ENCODE measurements at places on chromosomes 1 and 21.

- DNase-seq: no peak
Observed at GRCh38 chr1:91771717-91772116, 114.2 kb downstream of the TGFBR3 start.

GRCh38 chr1:230332575-230333066 is 93.5 kb downstream of the PGBD5 start:
- no peak for DNase-seq

DNA sequence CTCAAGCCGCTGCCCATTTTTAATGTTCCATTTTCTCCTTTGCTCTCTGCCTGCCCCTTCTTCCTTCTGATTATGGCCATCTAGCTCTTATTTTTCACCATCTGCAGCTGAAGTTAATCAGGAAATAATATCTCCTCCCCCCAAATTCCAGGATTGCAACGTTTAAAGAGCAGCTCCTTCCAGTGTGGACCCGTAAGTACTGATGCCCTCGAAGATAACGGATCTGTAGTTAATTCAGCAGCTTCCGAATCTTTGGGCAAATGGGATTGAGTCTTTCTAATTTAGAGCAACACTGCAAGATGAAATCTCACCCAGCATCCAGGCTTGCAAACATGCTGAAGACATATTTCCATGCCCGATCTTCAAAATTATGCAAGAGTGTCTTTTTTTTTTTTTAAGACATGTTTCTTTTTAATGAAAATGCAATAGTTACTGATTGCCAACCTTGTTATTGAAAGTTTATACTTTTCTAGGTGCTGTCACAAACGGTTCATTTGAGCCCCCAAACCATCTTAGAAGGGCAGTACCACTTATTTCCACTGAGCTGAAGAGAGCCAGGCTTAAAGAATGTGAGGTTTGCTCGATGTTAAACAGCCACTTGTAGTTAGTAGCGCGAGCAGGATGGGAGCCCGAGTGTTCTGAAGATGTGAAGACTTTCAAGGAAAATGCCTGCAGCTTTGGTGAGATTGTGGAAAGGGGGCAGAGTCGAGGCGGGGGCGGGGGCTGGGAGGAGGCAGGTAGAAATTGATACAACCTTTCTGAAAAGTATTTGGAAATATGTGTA is 10.9 kb upstream of the RCAN3 start:
- DNase-seq: no peak

- no peak for DNase-seq
Observed at GRCh38 chr1:2406451-2407041, 5.8 kb downstream of the PEX10 start.

DNA sequence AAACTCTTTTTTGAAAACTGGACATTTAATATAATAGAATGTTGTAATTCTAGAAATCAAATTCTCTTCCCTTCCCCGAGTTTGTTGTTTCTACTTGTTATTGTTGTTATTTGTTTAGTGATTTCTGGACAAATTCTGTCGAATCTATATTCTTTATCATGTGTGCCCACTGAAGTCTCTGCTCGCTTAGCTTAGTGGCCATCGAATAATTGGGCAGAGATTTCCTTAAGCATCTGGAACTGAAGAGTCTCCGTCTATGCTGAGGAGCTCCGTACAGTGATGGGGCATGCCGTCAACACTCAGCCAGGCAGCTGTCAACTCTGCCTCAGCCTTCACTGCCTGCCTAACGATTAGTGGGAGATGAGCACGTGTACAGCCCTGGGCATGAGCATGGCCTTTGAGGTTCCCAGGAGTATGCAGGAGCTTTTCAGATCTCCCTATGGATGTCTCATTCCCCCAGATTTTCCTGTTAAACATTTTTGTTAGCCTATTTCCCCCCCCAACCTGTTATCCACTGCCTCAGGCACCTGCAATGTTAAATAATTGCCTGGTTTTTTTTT is 66.8 kb downstream of the SLX9 start:
- DNase-seq: no peak

GRCh38 chr1:78673120-78673519 is 23.5 kb downstream of the IFI44 start:
- DNase-seq: no peak

DNA sequence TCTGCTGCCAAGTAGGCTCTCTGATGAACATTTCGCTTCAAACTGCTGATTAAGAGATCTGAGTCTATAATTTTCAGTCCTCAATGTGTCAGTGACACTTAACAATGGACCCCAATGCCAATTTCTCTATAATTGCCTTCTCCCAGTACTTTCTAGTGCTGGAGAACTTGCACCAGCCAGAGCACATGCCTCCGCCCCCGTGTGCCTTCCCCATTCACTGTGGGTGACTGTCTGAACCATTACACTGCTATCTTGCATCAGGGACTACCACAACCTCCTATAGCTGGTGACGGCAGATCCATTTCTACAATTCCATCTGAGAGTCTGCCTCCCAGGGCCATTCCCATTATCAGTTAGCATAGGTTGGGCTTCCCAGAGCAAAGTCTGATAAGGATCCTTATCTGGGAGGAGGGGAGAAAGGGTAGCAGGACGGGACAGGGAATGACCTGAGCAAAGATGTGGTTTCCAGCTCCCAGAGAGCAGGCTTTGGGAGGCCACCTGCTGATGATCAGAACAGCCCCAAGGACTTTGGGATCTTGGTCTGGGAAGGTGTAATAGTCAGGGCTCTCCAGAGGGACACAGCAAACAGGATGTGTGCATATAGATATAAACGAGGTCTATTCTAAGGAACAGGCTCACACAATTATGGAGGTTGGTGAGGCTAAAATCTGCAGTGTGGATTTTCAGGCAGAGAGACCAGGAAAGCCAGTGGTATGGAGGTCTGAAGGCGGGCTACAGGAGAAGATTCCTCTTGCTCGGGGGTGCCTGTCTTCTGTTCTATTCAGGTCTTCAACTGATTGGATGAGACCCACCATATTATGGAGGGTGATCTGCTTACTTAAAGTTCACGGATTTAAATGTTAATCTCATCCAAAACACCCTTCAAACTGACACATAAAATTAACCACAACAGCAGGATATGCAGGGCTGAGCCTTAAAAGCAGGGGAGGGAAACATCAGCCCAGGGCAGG is 238.2 kb downstream of the PTPRU start:
- DNase-seq: no peak

DNA sequence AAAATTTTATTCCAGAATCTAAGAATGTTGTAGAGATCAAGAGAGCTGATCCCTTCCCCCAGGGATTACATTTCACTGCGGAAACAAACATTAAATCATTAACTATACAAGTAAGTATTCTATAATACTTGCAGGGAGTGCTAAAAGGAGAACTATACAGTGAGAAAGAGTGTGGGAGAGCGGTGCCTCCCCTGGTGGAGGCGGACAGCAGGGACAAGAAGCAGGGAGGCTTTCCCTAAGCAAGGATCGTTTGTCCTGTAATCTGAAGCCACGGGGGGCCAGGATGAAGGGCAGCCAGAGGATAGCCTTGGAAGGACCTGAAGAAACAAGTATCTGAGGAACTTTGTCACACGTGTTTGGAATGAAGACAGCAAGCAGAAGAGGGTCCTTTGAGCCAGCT is 40.1 kb downstream of the SLC9C2 start:
- no peak for DNase-seq

DNA sequence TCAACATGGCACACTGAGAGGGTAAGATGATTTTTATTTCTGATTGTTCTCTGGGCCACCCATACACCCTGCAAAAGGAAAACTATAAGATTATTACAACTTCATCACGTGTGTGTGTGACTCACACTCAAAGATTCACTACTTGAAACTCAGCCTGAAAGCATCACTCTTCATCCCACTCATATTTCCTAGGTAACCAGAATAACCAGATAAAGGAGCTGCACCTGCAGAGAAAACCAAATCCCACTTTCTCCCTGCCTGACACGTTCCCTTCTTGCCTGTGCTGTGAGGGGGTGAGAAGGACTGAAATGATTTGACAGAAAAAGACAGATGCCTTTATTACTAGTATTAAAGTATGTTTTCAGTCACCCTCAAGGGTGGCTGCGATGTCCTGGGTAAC is 131.6 kb downstream of the TGFBR3 start:
- no peak for DNase-seq

DNA sequence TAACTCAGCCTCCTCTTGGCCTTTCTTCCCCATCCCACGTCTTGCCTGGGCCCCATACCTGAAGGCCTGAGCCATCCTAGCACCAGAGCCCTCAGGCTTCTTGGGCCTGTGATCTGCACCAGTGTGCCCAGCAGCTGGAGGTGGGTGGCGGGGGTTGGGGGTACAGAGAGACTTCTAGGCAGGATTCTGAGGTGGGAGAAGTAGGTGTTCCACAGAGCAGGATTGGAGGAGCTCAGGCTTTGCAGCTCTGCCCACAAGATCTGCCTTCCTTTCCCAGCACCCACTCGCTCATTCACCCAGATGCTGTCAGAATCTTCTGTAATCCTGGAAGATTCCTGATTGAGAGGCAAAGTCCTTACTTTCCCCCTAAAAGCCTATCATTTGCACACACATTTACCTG is 10.0 kb upstream of the GJB5 start:
- no peak for DNase-seq

DNA sequence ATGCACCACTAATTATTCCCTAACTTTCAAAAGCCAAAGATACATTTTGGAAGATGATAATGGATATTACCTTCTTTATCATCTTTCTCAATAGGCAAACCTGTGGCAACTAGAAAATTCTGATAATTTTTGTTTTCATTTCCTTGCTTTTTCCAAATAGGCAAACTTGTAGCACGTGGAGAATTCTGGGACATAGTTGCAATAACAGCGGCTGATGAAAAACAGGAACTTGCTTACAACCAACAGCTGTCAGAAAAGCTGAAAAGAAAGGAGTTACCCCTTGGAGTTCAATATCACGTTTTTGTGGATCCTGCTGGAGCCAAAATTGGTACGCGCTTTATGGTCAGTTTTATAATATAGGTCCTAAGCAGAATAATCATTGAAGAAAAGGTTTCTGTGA is 1.5 kb downstream of the FPGT start:
- DNase-seq: no peak

GRCh38 chr1:21378705-21379494 is 61.0 kb upstream of the NBPF3 start:
- DNase-seq: no peak

DNA sequence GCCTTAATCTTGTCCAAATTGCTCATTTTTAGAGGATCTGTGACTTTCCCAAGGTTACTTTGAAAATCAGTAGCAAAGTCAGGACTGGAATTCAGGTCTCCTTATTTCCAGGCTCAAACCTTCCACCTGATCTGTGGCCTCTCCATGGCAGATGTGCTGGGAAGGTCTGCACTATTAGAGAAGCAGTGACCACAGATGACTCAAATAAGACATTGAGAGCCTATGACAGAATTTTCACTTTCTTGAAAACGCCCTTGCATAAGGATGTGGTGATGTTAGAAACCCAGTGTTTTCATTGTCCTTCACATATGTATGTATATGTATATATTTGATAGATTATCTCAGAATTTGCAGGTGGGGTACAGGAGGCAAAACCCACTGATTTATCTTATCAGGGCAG is 45.3 kb downstream of the TTC39A start:
- no peak for DNase-seq

- DNase-seq: no peak
Observed at GRCh38 chr1:204455063-204455830, 39.4 kb downstream of the PIK3C2B start.

DNA sequence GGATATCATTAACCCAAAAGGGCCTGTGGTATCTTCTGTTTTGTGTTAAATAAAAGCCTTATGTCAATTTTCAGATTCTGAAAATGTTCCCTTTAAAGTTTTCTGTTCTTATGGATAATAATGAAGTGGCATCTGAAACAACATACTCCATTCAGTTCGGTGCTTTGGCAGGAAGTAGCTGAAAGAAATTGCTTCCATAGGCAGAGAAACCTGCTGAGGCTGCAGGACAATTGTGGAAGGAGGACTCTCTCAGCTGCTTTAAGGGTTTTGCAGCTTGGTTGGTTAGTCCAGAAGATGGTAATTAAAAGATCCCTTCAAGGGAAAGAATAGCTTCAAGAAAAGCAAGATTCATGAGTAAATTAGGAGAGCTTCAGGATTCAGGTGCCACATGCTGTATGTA is 30.5 kb upstream of the NRIP1 start:
- DNase-seq: no peak

DNA sequence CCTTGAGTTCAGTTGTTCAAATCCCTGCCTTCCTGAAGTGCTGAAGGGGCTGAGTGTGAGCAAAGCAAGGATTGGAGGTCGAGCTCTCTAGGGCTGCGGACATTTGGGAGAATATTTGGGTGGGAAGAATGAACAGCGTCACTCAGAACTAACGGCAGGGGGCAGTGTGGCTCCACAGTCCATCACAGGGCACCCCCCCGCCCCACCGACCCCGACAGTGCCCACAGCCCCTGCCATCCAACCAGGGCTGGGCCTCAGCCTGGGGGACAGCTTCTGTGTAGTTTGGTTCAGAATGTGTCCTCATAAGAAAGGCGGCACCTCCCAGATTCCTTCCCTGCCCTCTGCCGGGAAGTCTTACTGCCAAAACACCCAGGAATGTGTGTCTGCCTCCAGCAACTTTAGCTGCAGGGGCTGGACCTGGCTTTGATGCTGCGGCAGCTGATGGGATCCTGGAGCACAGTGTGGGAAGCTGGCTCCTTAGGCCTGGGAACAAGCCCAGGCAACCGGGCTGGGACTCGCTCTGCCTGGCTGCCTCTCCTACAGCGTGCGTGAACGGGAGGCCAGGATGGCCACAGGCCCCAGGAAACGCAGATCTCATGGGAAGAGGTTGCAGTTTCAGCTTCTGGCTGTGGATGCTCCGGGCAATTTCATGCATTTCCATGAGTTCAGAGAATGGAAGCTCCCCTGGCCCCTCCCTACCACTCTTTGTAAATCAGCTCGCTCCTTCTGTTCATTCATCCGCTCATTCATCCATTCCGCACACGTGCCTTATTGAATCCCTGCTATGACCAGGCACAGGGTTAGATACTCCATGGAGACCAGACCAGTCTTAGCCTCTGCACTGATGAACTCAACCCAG is 104.9 kb upstream of the TMPRSS2 start:
- DNase-seq: no peak
